ENCODE measurements at places on chromosomes 12 and 14. TPM values are rescaled to one million over a fixed set of nuclear protein-coding genes. Genes with fewer than 3 reads are reported as not detected.

The ANHX gene
- total RNA-seq, result not detected

The CEBPE gene
- not detected for total RNA-seq

The RBP5 gene
- total RNA-seq, result not detected

The FANCM gene
- total RNA-seq, result 10.2 TPM

The SIX1 gene
- 8.8 TPM for total RNA-seq

The E2F7 gene
- 0.51 TPM for total RNA-seq

All from subcutaneous adipose tissue (tissue), 4 donors.